M059J (cell line): ENCODE measurements at places on chromosomes 12 and 14.

DNA sequence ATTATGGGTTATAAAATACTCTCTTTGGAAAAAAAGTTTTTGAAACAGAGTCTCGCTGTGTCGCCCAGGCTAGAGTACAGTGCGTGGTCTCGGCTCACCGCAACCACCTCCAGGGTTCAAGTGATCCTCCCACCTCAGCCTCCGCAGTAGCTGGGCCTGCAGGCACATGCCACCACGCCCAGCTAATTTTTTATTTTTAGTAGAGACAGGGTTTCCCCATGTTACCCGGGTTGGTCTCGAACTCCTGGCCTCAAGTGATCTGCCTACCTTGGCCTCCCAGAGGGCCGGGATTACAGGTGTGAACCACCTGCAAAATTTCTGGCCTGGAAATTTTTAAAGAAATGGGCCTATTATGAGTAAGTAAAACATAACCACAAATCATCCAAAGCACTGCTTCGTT lies 3.8 kb downstream of the USP15 start:
- DNase-seq: no peak

GRCh38 chr14:103984196-103984595 lies 41.9 kb upstream of the RD3L start:
- DNase-seq: no peak

DNA sequence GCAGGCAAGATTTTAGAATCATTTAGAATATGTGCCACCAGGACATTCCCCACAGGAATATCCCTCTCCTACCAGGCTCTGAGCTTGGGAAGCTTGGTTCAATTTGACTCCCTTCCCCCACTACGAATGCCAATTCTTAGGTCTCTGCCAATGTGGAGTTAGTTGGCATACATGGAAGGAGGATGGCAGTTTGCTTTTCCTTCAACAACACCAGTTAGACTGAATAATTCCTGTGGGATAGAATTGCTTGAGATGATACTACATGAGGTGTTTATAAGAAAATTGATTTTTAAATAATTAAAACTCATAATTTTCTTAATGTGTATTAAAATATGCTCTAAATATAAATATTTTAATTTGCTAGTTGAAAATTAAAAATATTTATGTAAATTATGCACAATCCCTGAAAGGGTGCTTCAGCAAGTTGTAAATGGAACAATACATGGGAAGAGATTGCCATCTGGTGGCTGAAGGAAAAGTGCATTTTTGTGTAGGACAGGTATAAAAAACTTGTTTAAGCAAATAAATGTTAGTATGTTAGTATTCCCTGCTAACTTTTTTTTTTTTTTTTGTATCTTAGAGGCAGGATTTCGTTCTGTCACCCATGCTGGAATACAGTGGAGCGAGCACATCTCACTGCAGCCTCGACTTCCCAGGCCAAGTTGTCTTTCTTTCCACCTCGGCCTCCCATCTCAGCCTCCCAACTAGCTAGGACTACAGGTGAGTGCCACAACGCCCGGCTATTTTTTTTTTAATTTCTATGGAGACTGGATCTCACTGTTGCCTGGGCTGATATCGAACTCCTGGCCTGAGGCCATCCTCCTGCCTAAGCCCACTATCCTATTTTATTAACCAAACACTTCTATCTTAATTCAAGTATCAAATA lies 25.8 kb upstream of the STRAP start:
- DNase-seq: peak; percentile 68

DNA sequence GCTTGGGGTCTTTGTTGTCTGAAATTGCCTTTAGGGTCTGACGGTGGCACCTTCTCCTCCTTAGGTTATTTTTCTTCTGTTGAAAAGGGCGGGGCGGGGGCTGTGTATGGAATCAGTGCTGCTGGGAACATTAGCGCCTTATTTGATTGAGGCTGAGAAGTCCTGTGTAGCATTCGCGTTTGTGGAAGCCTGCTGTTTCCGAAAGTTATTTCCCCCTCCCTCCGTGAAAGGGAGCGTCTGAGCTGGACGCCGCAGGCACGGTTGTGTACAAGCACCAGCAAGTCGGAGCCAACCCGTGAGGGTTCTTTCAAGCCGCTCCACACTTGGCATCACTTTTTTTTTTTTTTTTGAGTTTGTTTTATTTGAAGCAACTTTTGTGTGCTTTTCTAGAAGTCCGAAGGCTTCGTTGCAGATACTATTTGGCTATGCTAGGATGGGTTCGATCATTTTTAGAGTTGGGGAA lies 1.1 kb downstream of the SYNE2 start:
- peak; percentile 84 for DNase-seq

DNA sequence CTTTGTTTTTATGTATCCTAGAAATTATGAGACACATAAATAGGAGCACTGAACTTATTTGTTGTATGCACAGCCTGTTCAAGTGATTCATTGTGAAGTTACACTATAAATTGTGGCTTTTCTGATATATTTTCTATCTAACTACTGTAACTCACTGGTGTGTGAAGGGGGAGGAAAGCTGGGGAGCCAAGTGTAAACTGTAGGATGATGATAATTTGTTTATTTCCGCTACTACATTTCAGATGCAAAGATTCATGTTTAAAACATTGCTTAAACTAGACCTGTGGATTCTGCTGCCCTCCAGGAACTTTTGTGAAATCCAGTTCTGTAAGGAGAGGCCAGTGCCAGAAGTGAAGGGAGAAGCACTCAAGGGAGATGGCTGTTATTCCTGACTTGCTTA lies 3.3 kb downstream of the TMTC2 start:
- DNase-seq: no peak

DNA sequence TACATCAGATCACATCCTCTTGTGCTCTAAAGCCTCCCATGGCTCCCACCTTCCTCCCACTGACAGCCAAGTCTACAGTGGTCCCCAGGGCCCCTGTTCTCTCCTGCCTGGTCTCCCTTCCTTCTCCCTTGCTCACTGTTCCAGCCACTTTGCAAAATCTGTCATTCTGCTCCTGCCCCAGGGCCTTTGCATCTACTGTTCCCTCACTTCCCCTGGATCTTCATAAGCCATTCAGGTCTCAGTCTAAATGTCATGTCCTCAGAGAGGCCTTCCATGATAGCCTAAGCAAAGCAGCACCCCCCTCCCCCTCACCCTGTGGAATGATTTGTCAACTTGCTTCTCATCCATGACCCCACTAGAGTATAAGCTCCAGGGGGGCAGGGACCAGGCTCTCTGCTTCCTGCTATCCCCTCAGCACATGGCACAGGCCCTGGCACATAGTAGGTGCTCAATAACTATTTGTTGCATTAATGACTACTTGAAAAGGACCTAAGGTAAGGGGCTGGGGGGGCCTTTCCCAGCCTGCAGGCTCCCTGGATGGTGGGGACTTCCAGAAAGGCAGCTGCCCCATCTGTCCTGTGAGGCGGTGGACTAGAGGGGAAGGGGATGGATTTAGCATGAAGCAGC lies 5.0 kb downstream of the SLC8B1 start:
- peak; percentile 15 for DNase-seq

GRCh38 chr12:12612358-12612757 lies 682 bp downstream of the CREBL2 start:
- DNase-seq: peak; percentile 75

GRCh38 chr12:11861155-11861863 lies 209.4 kb upstream of the BCL2L14 start:
- no peak for DNase-seq

DNA sequence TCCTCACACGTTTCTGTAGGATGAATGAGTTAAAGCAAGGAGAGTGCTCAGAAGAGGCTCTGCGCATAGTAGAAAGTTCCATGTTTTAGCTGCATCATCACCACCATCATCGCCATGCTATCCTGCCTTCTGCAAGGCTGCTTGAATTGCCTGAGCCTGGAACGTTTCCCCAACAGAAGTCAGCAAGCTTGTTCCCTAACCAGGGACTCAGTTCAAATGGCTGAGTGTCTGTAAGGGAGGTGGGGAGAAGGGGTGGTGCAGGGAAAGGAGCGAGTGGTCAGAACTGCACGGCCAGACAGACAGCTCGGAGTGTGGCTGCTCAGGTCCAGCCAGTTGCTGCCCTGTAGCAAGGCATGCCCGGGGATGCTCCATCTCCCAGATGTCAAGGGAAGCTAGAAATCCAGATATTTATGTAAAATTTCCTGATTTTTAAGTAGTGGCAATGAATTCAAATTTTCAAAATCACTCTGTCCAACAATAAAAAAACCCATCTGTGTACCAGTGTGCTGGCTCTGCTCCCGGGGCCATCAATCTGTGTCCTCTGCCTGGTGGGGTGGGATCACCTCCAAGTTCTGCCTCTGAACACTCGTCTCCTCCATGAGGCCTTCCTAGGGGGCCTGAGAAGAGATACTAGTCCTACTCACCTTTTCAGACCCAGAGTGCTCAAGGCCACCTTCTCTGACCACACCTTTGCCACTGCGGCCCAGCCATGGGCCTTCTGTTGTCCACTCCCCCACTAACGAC lies 162.7 kb downstream of the FOXN3 start:
- DNase-seq: no peak

- DNase-seq: peak; percentile 41
Observed at GRCh38 chr14:91418387-91419043, 895 bp upstream of the CCDC88C start.

DNA sequence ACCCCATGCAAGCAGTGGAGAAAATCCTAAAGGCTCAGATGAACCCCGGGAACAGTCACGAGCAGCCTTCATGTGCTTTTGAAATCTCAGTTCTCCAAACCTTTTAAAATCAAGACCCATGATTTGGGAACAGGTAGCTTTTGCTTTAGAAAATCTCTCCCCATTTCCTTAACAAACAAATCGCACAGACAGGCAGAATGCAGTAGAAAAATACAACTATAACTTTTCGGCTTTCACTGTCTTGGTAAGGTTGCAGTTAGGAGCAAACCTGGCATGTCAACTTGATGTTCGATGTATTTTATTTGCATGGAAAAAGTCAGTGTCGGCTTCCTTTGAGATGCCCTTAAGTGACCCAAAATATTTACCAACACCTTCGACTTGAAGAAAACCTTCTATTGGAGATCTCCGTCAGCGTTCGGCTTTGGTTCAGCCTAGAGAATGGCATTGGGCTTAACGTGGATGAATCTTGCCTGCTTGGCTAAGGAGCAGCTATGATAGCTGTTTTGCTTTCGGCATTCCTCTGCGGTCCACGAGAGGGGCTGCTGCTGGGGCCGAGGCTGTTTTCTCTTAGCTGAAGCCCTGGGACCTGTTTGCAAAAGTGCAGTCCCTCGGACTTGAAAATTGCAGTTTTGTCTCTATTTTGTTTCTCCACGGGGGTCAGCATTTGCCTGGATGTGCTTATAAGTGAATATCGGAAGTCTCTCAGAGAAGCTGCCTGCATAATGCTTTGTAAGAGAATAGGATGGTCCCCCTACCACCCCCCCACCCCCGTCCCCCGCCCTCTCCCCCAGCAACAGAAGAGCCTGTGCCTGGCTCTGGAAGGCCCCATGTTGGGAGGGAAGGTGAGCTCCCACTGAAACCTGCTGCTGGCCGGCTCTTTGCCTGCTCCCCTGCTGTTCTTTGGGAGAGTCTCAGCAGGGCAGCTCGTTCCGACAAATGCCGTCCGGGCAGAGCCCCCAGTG lies 122.8 kb downstream of the AACS start:
- no peak for DNase-seq

DNA sequence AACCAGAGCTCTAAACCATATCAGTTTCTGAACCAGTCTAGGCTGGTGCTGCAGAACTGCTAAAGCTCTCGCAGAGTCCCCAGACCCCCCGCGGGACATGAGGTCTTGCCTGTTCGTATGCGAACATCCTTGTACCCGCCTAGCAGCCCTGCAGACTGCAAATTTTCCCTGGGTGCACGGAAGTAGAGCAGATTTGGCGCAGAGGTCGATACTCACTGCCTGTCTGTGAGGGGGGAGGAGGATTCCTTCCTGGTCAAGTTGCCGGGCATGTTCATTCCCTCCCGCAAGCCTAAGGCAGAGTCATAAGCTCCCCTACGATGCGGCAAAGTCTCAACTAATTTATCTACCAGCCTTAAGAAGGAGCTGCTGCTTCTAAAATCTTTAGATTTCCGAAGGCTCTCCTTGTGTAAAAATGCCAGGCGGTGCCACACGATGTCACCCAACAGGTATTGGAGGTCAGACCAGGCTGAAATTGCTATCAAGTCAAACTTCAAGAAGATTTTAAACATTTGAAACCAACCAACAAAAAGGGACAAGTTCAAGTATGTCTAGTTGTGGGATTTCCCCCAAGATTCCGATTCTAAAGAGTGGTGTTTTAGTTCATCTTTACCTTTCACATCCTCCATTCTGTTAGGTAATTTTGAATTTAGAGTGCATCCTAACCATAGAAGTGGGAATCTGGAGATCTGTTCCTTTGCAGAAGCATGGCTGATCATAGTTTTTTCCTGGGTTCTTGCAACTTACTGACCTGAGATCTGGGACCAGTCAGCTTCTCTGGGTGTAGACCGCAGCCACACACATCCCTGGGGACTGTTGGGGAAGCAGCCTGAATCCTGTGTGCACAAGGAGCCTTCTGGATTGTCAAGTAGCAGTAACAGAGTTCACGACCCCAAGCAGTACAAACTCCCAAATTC lies 1.6 kb upstream of the PAX9 start:
- DNase-seq: no peak

- no peak for DNase-seq
Observed at GRCh38 chr14:104864267-104865080, 594 bp upstream of the CEP170B start.

- peak; percentile 70 for DNase-seq
Observed at GRCh38 chr12:14845350-14845750, 2.0 kb upstream of the ART4 start.

DNA sequence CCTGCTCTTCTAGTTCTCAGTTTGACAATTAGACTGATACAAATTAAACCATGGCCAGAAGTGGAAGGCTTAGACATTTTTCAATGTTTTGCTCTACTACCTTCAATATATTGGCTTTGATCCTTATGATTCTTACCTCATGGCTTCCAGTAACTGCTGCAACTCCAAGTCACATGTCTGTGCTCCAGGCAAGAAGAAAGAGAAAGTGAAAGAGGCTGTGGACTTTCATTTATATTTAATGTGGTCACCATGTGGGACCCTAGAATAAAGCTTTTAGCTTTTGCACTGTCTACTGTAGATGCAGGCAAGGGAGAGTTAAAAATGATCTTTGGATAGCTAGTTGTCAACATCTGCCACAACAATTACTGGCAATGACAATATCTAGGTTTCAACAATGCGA lies 214.3 kb upstream of the PDE3A start:
- DNase-seq: peak; percentile 51

GRCh38 chr14:98173305-98173704 lies 1098.7 kb downstream of the BCL11B start:
- no peak for DNase-seq

GRCh38 chr12:5437589-5437988 lies 5.7 kb downstream of the NTF3 start:
- DNase-seq: no peak

GRCh38 chr14:57275023-57275664 lies 6.4 kb downstream of the AP5M1 start:
- peak; percentile 17 for DNase-seq

DNA sequence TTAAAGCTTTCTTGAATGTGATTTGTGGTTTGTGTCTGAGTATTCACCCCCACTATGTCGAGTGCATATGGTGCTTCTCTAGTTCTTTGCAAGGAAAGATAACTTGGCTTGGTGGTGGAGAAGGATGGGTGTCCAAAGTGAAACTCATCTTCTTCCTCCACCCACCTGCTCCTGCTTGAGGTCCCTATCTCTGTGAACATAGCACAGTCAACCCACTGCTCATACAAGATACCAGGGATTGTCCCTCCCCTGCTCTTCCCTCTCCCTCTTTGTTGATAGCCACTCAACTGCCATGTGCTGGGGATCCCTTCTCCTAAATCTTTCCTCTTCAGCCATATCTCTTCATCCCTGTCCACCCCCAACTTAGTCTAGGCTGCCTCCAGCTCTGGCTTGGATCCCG lies 176.5 kb downstream of the ASCL4 start:
- no peak for DNase-seq

GRCh38 chr14:88130057-88130432 lies 125.1 kb downstream of the GPR65 start:
- DNase-seq: no peak

GRCh38 chr12:79560225-79560889 lies 130.4 kb downstream of the PAWR start:
- no peak for DNase-seq
